ENCODE measurements at places on chromosomes 1 and 21.

GRCh38 chr1:28860332-28861073 is 48.5 kb downstream of the OPRD1 start:
- DNase-seq = no peak

- DNase-seq = no peak
Measured at GRCh38 chr1:160855181-160855981, 7.3 kb downstream of the CD244 start.

- DNase-seq = no peak
Measured at GRCh38 chr1:12457771-12458170, 160.2 kb downstream of the DHRS3 start.

DNA sequence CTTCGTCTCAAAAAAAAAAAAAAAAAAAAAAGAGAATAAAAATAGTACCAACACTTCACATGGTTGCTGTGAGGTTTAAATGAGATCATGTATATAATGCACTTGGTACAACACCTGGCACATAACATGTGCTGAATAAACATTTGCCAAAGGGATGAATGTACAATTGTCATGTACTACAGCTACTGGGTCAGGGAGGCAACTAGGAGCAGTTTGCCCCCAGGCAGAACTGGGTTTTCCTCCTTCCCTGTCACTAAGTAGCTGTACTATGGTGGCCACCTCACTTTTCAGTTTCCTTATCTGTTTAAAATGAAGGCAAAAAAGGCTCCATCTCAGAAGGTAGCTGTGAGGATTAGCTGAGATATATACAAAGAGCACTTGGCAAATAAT is 11.5 kb downstream of the AK2 start:
- DNase-seq = no peak

GRCh38 chr1:163823017-163823416 is 501.3 kb downstream of the NUF2 start:
- no peak for DNase-seq

DNA sequence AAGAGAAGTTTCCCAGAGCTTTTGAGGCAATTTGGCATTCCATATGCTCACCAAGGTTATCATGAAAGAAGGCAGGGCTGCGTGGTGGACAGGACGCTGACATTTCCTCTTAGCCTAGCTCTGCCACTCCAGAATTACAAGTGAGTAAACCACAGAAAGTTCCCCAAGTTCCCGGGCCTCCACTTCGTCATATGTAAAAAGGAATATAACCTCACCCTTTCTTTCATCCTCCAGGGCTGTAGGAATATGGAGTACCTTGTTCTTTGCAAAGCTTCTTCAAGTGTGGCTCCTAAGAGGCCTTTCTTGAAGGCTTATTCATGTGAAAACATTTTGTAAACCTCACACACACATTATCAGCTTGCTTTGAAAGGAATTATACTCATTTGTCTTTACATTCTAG is 210.2 kb downstream of the GREM2 start:
- DNase-seq = no peak

DNA sequence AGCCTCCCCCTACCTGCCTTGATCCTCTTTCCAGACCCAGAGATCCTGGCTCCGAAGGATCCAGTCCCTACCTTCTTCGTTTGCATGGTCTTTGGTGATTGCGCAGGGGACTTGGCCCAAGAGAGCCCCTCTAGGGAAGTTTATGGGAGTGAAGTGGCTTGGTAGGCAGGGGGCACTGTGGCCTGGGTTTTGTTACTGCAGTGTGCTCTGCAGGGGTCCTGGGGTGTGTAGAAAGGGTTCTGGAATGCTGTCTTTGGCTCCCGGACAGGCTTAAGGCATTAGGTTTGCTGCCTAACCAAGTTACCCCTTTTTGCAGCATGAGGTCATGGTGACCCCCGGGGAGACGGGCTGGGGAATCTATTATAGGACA is 3.8 kb downstream of the ATP8B2 start:
- no peak for DNase-seq

- no peak for DNase-seq
Measured at GRCh38 chr1:200306944-200307754, 102.7 kb downstream of the ZNF281 start.

GRCh38 chr1:237134929-237135328 is 92.9 kb downstream of the RYR2 start:
- no peak for DNase-seq

GRCh38 chr21:27423906-27424595 is 457.2 kb upstream of the ADAMTS5 start:
- no peak for DNase-seq

DNA sequence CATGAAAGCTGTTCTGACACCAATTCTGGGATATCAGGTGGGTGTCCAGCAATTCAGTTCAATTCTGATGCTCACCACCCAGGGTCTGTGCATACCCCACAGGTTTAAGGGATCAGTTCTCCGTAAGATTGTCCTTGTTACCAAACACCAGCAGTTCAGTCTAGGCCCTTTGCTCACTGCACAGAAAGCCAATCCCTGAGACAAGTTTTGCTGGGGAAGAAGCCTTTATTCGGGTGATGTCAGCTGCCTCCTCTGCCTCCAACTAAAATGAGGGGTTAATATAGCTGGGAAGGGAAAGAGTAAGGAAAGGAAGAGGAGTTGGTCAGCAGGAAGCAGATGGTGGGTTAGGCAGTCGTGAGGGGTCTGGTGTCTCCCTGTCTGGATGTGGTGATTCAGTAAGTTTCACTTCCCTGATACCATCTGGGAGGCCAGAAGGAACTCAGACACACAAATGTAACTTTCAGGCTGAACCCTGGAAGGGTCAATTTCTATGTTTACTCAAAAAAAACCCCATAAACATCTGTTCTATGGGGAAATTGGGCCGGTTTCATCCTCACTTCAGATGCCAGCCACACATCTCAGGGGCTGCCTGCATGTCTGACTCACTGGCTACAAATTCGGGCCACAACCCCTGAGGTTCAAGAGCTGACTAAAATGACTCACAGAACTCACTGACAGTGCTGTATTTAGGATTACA is 83.3 kb upstream of the PGBD5 start:
- no peak for DNase-seq

- DNase-seq = no peak
Measured at GRCh38 chr1:91427741-91428140, 23.1 kb upstream of the HFM1 start.
